ENCODE measurements at places on chromosomes 13 and 19.

- DNase-seq: no peak
Observed at GRCh38 chr19:30848636-30849425, 476.6 kb downstream of the ZNF536 start.

GRCh38 chr19:7376151-7376852 lies 27.6 kb downstream of the ARHGEF18 start:
- DNase-seq: no peak

GRCh38 chr19:3387645-3388589 lies 21.5 kb downstream of the NFIC start:
- peak; percentile 53 for DNase-seq

GRCh38 chr13:50928659-50929462 lies 19.3 kb downstream of the RNASEH2B start:
- no peak for DNase-seq

GRCh38 chr13:113417836-113418721 lies 35.2 kb downstream of the ADPRHL1 start:
- no peak for DNase-seq

DNA sequence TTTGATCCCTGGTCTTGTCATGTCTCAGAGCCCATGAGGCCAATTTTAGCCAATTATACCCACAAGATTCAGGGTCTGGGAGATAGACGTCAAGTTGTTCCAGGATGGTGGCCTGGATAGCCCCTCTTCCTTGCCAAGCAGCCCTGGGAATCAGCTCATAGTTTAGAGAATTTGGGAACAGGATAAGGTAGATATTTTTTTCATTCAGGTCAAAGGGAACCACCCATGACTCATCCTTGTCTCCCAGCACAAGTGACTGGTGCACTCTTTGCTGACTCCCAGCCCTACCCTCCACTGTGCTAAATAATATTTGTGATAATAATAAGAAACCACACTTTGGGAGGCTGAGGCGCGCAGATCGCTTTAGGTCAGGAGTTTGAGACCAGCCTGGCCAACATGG lies 17.1 kb upstream of the S1PR4 start:
- no peak for DNase-seq

- no peak for DNase-seq
Observed at GRCh38 chr19:41860419-41861115, 512 bp downstream of the RPS19 start.

- no peak for DNase-seq
Observed at GRCh38 chr13:77514336-77514726, 21.2 kb upstream of the SCEL start.

- DNase-seq: peak; percentile 53
Observed at GRCh38 chr13:49649244-49649962, 21.1 kb downstream of the ARL11 start.

DNA sequence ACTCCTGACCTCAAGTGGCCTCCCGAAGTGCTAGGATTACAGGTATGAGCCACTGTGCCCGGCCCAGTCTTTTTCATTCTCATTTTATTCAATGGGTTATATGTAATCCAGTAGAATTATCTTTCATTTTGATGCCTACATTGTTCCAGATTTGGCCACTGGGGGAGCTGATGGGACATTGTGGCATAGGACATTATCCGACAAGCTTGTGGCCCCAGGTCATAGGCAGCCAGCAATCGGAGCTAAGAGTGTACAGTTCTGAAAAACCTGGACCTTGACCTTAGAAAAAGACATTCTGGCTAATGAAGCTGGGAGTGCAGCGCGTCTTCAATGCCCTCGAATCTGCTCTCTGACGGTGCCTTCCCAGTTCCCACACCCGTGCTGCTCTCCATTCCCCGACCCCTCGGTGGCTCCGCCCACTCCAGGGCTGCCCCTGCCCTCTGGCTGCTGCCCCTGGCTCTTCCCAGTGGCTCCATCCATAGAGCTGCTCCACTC lies 108.7 kb downstream of the TEX29 start:
- peak; percentile 1 for DNase-seq

DNA sequence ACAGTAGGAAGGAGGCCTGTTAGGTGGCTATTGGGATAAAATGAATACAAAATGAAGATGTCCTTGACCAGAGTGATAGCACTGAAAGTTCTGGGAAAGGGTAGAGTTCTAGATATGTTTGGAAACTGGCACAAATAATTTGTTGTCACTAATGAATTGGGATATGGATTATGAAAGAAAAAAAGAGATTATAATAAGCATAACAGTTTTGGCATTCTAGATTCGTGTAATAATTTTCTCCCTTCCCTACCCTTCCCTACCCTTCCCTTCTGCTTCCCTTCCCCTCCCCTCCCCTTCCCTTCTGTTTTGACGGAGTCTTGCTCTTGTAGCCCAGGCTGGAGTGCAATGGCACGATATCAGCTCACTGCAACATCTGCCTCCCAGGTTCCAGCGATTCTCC lies 271.0 kb upstream of the PRR20A start:
- no peak for DNase-seq

- peak; percentile 75 for DNase-seq
Observed at GRCh38 chr13:49374585-49375290, 69.1 kb downstream of the CAB39L start.

DNA sequence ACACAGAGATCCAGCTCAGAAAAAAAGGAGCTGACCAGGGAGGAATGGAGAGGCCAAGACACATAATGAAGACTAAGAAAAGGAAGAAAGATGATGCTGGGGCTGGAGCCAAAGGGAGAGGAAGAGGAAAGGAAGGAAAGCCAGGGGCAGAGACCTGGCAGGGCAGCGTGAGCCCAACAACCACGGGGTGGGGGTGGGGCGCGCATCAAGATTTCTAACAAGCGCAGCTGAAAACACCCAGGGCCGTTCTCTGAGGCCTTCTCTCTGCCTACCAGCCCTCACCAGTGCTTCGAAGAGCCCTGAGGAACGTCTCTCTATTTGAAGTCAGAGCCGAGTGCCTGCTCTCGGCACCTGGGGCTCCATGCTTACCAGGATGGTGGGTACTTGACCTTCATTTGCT lies 23.6 kb upstream of the POU2F2 start:
- DNase-seq: no peak

- no peak for DNase-seq
Observed at GRCh38 chr19:53432088-53432661, 391 bp downstream of the ZNF761 start.

- peak; percentile 45 for DNase-seq
Observed at GRCh38 chr13:106561551-106562170, 6.3 kb downstream of the ARGLU1 start.

- DNase-seq: no peak
Observed at GRCh38 chr13:109730812-109731335, 55.5 kb downstream of the IRS2 start.

DNA sequence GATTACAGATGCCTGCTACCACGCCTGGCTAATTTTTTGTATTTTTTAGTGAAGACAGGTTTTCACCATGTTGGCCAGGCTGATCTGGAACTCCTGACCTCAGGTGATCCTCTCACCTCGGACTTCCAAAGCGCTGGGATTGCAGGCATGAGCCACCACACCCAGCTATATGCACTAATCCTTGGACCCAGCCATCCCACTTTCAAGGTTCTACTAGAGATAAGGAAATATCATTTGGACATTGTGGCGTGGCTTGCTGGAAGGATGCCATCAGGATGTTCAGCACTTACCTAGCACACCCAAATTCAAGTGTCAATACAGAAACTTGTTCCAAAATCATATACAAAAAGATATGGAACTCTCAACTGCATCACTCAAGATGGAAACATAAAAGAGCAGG lies 136.4 kb downstream of the ABCC4 start:
- no peak for DNase-seq

DNA sequence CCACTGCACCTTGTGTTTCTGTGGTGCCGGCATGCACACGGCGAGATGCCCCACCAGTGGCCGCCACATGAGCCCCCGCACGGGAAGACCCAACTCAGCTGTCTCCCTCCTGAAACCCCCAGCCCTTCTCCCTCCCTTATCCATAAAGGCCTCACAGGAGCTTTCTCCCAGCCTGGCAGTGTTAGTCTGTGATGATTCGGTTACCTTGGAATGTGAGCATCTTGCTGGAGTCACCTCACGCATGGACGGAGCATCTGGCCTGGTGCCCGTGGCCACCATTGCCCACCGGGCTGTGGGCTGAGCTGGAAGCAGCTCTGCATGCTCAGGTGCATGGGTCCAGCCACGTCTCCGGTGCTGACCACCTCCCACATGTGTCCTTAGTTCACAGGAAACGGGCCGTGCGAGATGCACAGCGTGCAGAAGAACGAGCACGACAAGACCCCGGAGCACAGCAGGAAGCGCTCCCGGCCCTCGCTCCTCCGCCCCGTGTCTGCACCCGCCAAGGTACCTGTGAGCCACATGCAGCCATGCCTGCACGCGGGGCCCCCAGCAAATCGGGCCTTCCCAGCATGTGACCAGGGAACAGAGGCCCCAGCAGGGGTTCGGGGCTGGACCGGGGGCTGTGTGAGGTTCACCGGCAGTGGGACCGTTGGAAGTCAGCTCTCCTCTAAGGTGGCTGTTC lies 22.0 kb downstream of the SIN3B start:
- peak; percentile 47 for DNase-seq

DNA sequence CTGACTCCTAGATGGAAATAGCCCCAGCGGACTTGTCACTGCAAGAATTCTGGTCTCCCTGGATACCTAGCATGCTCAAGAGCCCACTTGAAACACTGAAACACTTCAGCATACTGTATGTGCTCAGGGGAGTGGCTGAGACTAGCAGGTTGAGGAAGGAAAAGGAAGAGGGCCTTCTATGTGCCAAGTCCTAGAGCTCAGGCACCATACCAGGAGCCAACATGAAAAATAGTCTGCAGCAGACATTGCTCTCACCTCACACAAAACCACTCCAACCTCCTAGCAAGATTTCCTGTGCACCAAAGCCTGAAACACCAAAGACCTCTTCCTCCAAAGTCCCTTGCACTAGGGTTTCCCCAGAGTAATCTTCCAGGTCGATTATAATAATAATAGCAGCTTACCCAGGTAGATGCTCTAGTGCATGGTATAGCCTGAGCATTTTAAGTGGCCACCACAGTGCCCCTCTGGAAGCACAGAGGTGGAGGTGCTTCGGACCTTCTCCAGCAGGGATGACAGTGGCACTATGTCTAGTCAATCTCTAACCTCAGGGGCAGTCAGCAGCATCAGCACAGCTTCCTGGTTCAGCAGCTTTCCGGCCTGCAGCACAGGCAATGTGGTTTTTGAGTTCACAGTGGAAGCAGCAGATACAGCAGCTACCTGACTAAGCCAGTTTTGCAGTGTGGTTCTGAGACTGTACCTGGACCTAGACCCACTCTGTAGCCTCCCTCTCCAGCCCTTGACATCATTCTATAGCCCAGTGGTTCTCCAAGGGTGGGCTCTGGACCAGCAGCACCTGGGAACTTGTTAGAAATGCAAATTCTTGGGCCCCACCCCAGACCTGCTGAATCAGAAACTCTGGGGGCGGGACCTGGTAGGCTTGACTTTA lies 45.6 kb upstream of the UBE2L5 start:
- no peak for DNase-seq

DNA sequence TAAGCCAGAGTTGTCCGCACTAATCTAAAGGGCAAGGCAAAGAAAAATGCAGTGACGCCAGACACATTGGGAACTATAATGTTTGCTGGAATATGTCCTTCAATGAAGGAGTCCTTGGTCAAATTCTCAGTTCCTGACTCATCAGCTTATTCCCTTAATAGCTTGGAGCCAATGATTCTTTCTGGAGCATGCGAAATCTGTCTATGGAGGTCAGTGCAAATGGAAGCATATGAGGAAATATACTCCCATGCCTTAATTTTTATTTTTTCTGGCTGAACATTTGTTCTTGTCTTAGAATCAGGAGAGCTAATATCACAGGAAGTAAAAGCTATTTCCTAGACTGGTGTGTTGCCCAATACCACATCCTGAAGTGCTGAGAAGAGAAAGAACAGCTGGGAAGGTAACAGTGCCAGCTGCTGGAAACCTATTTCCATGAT lies 289.8 kb upstream of the SPRY2 start:
- peak; percentile 33 for DNase-seq

DNA sequence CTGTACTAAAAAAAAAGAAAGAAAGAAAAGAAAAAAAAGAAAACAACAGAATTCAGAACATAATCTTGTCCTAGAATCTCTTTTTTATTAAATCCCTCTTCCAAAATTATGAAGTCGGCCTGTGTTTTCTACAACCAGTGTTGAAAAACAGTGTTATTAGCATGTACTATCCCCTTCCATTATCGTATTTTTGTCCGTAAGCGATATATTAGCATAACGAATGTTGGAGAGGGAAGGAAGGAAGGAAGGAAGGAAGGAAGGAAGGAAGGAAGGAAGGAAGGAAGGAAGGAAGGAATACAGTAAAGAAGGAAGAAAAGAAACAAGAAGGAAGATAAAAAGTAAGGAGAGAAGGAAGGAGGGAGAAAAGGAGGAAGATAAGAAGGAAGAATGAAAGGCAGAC lies 393.0 kb upstream of the TSHZ3 start:
- no peak for DNase-seq

DNA sequence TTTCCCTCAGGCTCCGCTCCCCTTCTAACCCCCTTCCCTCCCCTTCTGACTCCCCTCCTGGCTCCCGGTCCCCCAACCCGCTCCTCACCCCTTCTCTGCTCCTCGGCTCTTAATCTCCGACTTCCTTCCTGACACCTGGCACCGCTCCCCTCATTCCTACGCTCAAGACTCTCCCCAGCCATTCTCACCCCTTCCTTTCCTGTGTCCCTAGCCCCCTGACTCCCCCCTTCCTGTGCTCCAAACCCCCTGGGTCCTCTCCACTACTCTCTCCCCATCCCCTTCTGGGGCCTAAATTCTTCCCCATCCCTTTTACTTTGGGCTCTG lies 658 bp downstream of the CLPP start:
- peak; percentile 10 for DNase-seq

GRCh38 chr19:23822735-23823134 lies 64.0 kb upstream of the ZNF681 start:
- DNase-seq: no peak

- DNase-seq: no peak
Observed at GRCh38 chr19:40778706-40779284, 748 bp downstream of the RAB4B start.

DNA sequence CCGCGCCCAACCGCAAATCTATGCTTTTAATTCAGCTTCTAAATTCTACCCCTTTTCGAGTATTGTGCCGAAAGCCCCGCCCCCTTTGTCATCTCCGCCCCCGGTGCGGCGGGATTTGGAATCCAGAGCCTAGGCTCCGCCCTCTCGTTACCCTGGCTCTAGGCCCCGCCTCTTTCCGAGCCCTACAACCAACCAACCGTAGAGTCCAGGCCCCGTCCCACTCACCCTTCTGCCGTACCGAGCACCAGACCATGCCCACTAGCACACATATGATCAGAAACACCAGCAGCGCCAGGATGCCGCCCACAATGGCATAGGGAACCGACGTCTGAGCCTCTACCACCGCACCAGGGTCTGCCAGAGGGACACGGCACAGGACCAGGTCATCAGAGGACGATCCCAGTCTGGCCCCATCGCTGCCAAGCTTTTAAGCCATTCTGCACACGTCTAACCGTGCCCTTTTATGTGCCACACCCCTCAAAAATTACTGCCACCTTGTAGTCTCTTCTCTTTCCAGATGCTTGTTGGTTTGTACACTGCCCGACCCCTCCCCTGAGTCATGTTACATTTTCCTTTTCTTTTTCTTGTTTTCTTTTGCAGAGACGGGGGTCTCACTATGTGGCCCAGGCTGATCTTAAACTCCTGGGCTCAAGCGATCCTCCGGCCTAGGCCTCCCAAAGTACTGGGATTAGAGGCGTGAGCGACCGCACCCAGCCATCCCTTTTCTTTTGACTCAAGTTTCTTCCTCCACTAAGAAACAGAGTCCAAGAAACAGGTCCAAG lies 4.7 kb upstream of the ZNF428 start:
- no peak for DNase-seq

GRCh38 chr19:32813862-32814425 lies 55.6 kb downstream of the SLC7A9 start:
- no peak for DNase-seq

Measured in astrocyte of the spinal cord (primary cell).